ENCODE measurements at places on chromosomes 7 and 10.

DNA sequence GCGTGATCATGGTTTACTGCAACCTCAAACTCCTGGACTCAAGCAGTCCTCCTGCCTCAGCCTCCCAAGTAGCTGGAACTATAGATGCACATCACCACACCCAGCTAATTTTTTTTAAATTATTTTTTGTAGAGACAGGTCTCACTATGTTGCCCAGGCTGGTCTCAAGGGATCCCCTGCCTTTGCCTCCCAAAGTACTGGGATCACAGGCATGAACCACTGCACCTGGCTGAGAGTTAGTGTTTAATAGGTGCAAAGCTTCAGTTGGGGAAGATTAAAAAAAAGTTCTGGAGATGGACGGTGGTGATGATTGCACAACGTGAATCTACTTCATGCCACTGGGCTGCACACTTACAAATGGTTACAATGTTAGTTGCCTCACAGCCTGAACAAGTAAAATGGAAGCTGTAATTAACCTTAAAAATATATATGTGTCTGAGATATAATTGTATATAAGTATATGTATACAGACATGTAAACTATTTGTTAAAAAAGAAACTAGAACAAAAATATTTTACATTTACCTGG is 106.4 kb upstream of the ZNF438 start:
- no peak for DNase-seq

- DNase-seq, result no peak
Observed at GRCh38 chr7:88071994-88072714, 138.1 kb downstream of the ADAM22 start.

GRCh38 chr10:7397049-7398035 is 13.5 kb downstream of the SFMBT2 start:
- no peak for DNase-seq

DNA sequence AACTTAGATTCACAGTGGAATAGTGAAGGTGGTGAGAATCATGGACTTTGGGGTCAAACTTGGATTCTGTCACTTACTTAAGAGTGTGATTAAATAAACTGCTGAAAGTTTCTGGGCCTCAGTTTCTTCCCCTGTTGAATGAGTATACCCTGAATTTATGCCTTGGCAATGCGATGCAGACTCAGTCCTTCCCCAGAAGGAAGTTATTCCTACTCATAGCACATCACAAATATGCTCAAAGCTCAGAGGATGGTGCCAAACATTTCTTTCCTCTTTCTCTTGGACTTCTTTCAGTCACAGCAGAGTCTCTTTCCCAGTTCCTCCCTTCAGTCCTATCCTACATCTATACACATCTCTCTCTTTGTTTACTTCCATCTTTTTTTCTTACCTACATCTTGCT is 45.1 kb downstream of the ASB4 start:
- DNase-seq, result no peak

DNA sequence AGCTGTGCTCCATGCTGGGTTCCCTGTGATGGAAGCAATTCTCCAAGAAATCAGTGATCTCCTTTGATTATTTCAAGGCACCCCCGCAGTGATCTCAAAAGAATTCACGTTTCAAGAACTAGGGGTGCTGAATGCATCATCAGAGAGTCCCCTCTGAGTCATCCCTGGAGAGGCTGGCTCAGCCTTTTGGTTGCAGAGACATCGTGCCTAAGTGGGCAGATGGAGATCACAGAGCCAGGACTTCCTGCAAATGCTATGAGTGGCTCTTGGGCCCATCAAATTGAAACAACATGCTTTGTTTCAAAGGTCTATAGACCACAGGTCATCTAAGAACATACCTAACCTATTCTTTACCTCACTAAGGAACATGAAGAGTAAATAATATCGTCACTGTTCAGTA is 41.5 kb upstream of the PLEKHA1 start:
- DNase-seq, result no peak

DNA sequence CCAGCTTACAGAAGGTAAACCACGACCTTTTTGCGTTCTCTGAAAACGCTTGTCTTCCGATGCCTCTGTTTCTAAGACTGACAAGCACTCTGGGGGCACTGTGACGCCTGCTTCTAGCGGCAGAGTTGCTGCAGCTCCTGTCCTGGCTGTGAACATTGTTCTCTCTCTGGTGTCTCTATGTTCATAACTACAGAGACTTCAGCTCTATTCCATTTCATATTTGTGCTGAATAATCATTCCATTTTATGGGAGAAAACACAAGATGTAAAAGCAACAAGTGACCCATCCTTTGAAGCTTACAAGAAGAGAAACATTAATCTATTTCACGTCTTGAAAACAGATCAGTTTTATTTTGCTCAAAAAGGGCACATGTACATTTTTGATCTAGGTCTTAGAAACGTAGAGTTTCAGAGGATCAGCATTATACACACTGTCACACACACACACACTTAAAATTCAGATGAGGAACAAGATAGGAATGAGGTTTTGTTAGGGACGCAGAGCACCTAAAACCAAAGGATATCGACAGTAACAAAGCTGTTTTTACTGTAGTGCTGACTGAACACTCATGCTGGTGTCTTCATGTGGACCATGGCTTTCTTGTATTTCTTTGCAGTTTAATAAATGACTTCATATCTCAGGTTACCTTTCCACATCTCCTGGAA is 3.0 kb downstream of the IKZF1 start:
- DNase-seq, result no peak

- no peak for DNase-seq
Observed at GRCh38 chr10:124480860-124481259, 19.2 kb downstream of the LHPP start.

- DNase-seq, result no peak
Observed at GRCh38 chr10:111511751-111512150, 434.9 kb downstream of the ADRA2A start.

GRCh38 chr10:33863352-33863751 is 528.9 kb upstream of the NRP1 start:
- DNase-seq, result no peak

DNA sequence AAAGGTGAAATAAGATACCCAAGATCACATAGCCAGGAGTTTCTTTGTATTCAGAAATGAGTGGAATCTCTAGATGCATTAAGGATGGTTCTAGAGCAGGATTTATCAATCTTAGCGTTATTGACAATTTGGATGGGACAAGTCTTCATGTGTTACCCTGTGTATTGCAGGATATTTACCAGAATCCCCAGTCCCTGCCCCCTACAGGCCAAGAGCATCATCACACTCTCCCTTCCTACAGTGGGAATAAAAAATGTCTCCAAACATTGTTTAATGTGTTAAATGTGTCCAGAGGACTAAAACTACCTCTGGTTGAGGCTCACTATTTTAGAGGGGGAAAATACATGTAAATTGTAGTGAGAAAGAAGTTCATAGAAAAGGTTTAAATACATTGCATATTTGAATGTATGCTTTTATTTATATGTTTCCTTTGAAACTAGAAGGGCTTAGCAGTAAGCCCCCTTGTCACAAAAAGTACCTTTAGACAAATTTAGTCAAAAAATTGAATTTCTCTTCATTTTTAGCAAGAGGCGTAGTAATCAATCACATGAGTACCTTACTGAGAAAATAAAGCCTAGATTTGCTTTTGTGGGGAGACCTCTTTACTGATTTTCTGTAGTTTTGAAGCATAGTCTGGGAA is 141.2 kb downstream of the MLLT10 start:
- DNase-seq, result peak; percentile 6

GRCh38 chr7:117478836-117479224 is 995 bp upstream of the CFTR start:
- no peak for DNase-seq

DNA sequence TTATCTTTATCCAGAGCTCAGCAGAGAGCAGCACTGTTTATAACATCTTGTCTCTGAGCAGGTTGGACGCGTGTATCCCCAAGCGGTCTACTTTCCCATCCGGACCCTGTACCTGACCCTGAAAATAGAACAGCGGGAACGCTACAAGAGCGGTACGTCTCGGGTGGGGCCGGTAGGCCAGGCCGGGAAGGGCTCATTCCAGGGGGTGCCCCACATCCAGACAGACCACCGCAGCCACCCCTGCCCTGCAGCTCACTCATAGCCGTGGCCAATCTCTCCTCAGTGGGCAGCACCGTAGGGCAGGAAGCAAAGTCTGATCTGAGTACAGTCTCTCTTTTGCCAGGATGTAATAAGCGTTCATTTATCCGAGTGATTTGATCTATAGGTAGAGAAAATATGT is 113.7 kb downstream of the TRRAP start:
- DNase-seq, result no peak

DNA sequence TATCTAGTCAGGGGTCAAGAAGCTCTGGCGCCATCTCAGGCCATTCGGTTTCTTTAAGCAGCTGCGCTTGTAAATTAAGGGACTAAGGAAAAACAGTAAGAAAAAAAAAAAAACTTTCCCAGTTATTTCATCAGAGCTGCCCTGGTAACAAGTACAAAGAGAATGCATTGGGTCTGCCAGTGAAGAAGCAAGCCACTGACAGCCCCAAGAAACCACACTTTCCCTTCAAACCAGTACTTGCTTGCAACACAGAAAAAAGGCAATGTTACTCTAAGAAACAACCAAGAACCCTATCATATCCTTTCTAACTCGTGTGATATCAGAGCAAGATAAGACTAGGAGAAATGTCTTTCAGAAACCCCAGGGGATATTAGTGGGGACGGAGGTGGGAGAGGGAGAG is 40.6 kb upstream of the AOAH start:
- DNase-seq, result no peak

DNA sequence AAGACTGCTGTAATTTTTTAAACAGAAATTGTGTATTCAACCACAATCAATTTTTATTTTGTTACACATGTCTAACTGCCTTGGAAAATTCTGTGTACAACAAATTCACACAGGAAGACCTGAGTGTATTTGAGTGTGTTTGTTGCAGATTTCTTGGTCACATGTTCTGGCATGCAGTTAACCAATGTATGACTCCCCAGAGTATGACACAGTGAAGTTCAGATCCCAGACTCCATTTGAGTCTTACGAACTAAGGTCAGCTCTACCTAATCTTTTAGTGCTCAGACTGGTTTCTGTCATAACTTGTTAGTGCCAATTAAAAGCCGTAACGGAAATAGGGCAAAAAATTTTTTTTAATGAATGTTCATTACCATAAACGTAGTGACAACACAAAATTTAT is 5.8 kb downstream of the GNAI1 start:
- no peak for DNase-seq

- DNase-seq, result no peak
Observed at GRCh38 chr10:92729886-92730285, 40.1 kb downstream of the HHEX start.

DNA sequence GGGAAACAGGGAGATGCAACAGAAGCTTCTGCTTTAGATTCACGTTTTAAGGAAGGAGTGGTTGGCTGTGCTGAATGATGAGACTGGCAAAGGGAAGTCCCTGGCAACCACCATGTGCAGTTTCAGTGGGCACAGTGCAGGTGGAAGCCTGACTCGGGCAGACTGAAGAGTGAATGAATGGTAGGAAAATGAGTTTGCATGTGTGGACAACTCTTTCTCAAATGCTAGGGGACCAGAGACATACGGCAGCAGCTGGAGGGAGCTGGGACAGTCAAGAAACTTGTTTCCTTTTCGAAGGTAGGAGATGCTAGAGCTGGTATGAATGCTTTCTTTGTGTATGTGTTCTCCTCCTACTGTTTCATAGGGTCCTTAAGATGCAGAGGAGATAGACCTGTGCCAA is 29.0 kb downstream of the PODXL start:
- no peak for DNase-seq

GRCh38 chr10:1516492-1517165 is 220.7 kb downstream of the ADARB2 start:
- no peak for DNase-seq

DNA sequence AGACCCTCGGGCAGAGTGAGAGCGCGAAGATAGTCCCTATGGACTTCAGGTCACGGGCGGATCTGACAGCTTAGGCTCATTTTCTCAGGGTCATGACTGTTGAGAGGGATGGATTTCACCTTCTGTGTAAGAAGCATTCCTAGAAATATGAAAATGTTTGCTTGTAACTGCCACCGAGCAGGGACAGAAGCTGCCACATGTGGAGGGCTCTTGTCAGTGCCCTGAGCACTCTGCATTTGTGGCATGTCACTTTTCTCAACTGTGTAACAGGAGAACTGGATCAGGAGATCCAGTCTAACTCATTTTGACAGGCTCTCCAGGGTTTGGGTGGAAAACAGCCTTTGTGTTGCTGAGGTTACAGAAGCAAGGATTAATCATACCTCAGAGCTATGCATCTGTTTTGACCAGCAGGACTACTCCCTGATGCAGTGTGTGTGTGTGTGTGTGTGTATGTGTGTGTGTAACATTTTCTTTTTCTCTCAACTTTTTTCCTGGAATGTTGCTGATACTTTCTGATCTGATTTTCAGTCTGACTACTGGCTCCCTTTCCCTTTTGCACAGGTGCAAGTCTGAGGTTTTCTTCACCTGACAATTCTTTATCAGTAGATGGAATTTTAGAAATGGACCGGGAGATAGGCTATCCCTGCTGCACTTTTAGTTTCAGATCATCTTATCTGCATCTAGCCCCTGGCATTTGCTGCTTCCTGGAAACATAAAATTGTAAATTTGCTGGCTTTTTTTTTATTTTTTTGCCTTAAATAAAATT is 183.3 kb downstream of the STK31 start:
- no peak for DNase-seq

- no peak for DNase-seq
Observed at GRCh38 chr10:1548146-1548545, 189.2 kb downstream of the ADARB2 start.

GRCh38 chr7:31043051-31043471 is 9.0 kb upstream of the ADCYAP1R1 start:
- no peak for DNase-seq

- DNase-seq, result no peak
Observed at GRCh38 chr7:130288829-130289228, 4.1 kb upstream of the CPA4 start.

GRCh38 chr10:34184397-34184796 is 630.7 kb downstream of the PARD3 start:
- DNase-seq, result no peak

- DNase-seq, result no peak
Observed at GRCh38 chr10:77849039-77849664, 77.4 kb downstream of the DLG5 start.

Data from NCI-H526 treated with DMSO at 0.1 percent for 48 hours (cell line).